ENCODE measurements at places on chromosomes 2 and 18.

GRCh38 chr18:37019157-37019827 is 190.4 kb downstream of the KIAA1328 start:
- H3K27ac ChIP-seq = no peak overlapping the region
- no peaks in the 10 kb centered on the region for H3K27me3 ChIP-seq
- no peak overlapping the region for H3K4me3 ChIP-seq
- no peaks in the 10 kb centered on the region for H3K36me3 ChIP-seq
- no peak for DNase-seq
- H3K4me1 ChIP-seq = no peaks in the 10 kb centered on the region

GRCh38 chr2:239127513-239127912 is 273.3 kb downstream of the HDAC4 start:
- no peak overlapping the region for H3K4me3 ChIP-seq
- no peak for DNase-seq
- peaks cover 38% of the 10 kb centered on the region for H3K36me3 ChIP-seq
- H3K27ac ChIP-seq = no peak overlapping the region

GRCh38 chr2:164514491-164514890 is 106.8 kb downstream of the GRB14 start:
- no peak for DNase-seq
- no peaks in the 10 kb centered on the region for H3K27me3 ChIP-seq
- no peak overlapping the region for H3K4me3 ChIP-seq
- H3K36me3 ChIP-seq = no peaks in the 10 kb centered on the region
- H3K4me1 ChIP-seq = no peaks in the 10 kb centered on the region
- H3K27ac ChIP-seq = no peak overlapping the region

DNA sequence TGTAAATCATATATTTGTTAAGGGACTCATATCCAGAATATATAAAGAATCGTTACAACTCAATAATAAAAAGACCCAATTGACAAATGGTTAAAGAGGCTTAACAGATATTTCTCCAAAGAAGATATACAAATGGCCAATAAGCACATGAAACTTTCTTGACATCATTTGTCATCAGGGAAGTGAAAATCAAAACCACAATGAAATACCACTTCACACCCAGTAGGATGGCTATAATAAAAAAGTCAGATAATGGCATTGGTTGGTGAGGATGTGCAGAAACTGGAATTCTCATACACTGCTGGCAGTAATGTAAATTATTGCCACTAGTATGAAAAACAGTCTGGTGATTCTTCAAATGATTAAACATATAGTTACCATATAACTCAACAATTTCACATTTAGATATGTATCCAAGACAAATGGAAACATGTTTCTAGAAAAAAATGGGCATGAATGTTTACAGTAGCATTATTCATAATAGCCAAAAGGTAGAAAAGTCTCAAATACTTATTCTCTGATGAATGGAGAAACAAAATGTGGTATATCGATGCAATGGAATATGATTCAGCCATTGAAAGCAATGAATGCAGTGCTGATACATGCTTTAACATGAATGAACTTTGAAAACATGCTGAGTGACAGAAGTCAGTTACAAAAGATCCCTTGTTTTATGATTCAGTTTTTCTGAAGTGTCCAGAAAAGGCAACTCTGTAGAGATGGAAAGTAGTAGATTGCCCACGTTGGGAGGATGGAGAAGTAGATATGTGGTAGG is 304.6 kb upstream of the ZEB2 start:
- H3K27ac ChIP-seq = no peak overlapping the region
- H3K4me3 ChIP-seq = no peak overlapping the region
- no peaks in the 10 kb centered on the region for H3K27me3 ChIP-seq
- no peak for DNase-seq

GRCh38 chr2:113818382-113818951 is 62.0 kb upstream of the SLC35F5 start:
- H3K36me3 ChIP-seq = no peaks in the 10 kb centered on the region
- DNase-seq = peak; percentile 24
- H3K27me3 ChIP-seq = no peaks in the 10 kb centered on the region
- no peak overlapping the region for H3K4me3 ChIP-seq
- H3K4me1 ChIP-seq = peaks cover 3% of the 10 kb centered on the region

DNA sequence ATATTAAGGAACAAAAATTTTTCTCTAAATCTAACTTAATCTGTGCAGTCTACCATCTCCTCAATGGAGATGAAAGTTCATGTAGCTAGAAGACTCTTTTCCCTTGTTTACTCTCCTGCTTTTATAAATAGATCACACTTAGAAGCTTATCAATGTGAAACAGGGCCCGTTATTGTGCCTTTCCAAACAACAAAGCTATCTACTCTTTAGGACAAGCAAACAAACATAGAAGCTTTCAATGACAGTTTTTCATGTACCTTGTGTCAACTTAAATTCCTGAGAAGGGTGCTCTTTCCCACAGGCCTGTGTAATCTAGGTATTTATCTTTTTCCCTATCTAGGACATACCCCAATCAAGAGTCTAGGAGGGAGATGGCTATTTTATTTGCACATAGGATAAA is 247.8 kb upstream of the CWC22 start:
- H3K4me3 ChIP-seq = no peak overlapping the region
- no peaks in the 10 kb centered on the region for H3K4me1 ChIP-seq
- no peaks in the 10 kb centered on the region for H3K36me3 ChIP-seq
- no peak overlapping the region for H3K27ac ChIP-seq
- H3K27me3 ChIP-seq = no peaks in the 10 kb centered on the region

- H3K4me1 ChIP-seq = peaks cover 3% of the 10 kb centered on the region
- H3K36me3 ChIP-seq = no peaks in the 10 kb centered on the region
- DNase-seq = no peak
- H3K4me3 ChIP-seq = no peak overlapping the region
These were observed 19.4 kb upstream of the RMND5A start for GRCh38 chr2:86700690-86701089.

GRCh38 chr18:35130236-35130635 is 89.0 kb downstream of the MAPRE2 start:
- peaks cover 29% of the 10 kb centered on the region for H3K36me3 ChIP-seq
- no peaks in the 10 kb centered on the region for H3K4me1 ChIP-seq
- no peaks in the 10 kb centered on the region for H3K27me3 ChIP-seq
- no peak for DNase-seq

- H3K27me3 ChIP-seq = peaks cover 5% of the 10 kb centered on the region
- no peak overlapping the region for H3K4me3 ChIP-seq
These were observed 22.4 kb downstream of the CRYGD start for GRCh38 chr2:208101716-208102631.

- no peaks in the 10 kb centered on the region for H3K27me3 ChIP-seq
- peaks cover 41% of the 10 kb centered on the region for H3K36me3 ChIP-seq
- no peak for DNase-seq
- no peak overlapping the region for H3K4me3 ChIP-seq
- H3K4me1 ChIP-seq = peaks cover 6% of the 10 kb centered on the region
These were observed 29.5 kb downstream of the SLC39A10 start for GRCh38 chr2:195686564-195686963.

GRCh38 chr18:21242141-21242779 is at the start of gene GREB1L:
TSS of gene GREB1L (plus strand) at chr18:21242232. CDS start at chr18:21383519, 141,287 bp downstream.
- no peaks in the 10 kb centered on the region for H3K36me3 ChIP-seq
- peaks cover 11% of the 10 kb centered on the region for H3K4me1 ChIP-seq
- peak within 1 kb of the TSS; percentile 95 for H3K4me3 ChIP-seq
- peak within 1 kb of the TSS; percentile 85 for H3K27ac ChIP-seq

DNA sequence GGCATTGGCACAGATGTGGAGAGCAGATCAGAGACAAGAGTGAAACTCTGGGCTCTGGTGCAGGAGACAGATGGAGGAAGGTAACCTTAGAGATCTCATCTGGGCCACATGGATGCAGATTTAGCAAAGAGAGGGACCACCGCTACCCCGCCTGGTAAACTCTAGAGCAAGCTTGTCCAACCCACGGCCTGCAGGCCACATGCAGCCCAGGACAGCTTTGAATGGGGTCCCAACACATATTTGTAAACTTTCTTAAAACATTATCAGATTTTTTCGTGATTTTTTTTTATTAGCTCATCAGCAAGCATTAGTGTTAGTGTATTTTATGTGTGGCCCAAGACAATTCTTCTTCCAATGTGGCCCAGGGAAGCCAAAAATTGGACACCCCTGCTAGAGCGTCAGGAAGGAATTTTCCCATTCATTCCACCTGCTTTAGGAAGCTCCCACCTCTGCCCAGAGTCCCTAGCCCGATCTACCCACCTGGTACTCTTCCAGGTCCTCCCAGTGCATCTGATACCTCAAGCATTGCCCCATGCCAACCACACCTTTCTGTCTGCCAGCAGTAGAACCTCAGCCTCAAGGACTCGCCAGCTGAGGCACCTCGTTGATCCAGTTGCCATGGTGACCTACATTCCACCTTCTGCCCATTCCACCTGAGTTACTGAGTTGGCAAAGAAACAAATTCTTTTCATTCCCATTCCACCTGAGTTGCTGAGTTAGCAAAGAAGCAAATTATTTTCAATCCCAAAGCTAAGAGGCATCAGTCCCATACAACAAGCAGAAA is at the start of gene CIB4:
Gene CIB4, minus strand, starts transcription at position 586 of the 784 bp plus-strand sequence. Its CDS starts 52 bp downstream, at position 534.
- no peak within 1 kb of the TSS for H3K27ac ChIP-seq
- no peak for DNase-seq
- H3K4me1 ChIP-seq = peaks cover 14% of the 10 kb centered on the region

DNA sequence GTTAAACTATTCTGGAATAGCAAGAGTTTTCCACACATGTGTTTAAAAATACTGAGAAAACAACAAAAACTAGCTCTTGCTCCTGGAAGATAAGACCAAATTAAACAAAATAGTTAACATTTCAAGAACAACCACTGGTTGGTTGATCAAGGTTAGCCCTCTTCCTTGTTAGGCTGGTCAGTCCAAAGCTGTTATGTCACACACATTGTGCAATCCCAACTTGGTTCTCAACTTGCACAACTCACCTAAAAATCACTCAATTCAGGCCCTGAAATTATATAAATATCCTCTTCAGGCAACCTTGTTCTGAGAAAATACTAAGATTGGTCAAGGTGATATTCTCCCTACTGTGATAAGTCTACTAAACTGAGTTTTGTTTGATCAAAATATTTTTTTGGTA is 169.7 kb upstream of the LRP1B start:
- no peaks in the 10 kb centered on the region for H3K36me3 ChIP-seq
- no peaks in the 10 kb centered on the region for H3K4me1 ChIP-seq
- no peak overlapping the region for H3K27ac ChIP-seq
- H3K27me3 ChIP-seq = no peaks in the 10 kb centered on the region
- H3K4me3 ChIP-seq = no peak overlapping the region

GRCh38 chr2:182280118-182280517 is 146.7 kb downstream of the PDE1A start:
- no peaks in the 10 kb centered on the region for H3K27me3 ChIP-seq
- no peaks in the 10 kb centered on the region for H3K4me1 ChIP-seq
- no peak overlapping the region for H3K27ac ChIP-seq
- H3K4me3 ChIP-seq = no peak overlapping the region
- H3K36me3 ChIP-seq = no peaks in the 10 kb centered on the region

- DNase-seq = no peak
- H3K27ac ChIP-seq = no peak overlapping the region
- peaks cover 23% of the 10 kb centered on the region for H3K4me1 ChIP-seq
- no peaks in the 10 kb centered on the region for H3K27me3 ChIP-seq
These were observed 5.1 kb downstream of the CHPF start for GRCh38 chr2:219538504-219538951.

DNA sequence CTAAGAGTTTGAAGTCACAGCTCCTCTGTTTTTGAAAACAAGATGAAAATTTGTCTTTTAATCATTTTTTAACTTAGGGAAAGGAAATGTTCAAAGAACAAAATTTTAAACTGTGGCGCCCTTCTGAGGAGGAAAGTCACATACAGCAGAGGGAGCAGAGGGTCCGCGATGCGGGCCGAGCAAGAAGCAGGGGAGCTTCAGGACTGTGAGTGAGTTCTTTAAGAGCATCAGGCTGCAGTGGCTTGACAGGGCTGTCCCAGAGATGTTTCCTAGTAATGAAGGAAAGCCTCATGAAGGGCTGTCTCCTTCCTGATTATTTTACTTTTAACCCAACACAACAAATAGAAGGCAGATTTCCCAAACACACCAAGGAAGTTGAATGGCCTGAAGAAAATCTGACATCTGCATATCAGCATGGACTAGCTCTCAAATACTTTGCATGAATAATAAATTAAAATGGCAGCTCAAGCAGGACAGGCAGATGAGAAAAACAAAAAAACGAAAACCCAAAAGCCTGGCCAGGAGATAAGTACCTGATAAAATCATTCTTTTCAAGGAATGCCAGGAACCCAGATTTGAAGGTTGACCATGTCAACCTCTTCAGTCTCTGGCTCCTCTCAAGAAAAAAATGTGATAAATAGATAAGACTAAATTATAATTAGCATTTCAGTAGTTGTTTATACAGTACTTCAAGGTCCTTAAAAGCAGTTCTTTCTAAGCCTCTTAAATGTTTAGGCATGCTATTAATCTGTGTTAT is 60.8 kb downstream of the SLC40A1 start:
- peaks cover 4% of the 10 kb centered on the region for H3K4me1 ChIP-seq
- H3K27me3 ChIP-seq = no peaks in the 10 kb centered on the region
- no peak for DNase-seq
- H3K36me3 ChIP-seq = no peaks in the 10 kb centered on the region

All from neuronal stem cell (in vitro differentiated cells).